ENCODE measurements at places on chromosomes 7 and 10. TPM values are rescaled to one million over a fixed set of nuclear protein-coding genes. Genes with fewer than 3 reads are reported as not detected.

Gene LFNG
- 5.3 TPM for polyA plus RNA-seq

Gene NEUROD6
- polyA plus RNA-seq = not detected

Gene URGCP
- polyA plus RNA-seq = 22.0 TPM

Gene C10orf62
- not detected for polyA plus RNA-seq

Gene CHAT
- polyA plus RNA-seq = not detected

Gene IL15RA
- polyA plus RNA-seq = 6.4 TPM

Gene TMEM213
- polyA plus RNA-seq = not detected

DNA sequence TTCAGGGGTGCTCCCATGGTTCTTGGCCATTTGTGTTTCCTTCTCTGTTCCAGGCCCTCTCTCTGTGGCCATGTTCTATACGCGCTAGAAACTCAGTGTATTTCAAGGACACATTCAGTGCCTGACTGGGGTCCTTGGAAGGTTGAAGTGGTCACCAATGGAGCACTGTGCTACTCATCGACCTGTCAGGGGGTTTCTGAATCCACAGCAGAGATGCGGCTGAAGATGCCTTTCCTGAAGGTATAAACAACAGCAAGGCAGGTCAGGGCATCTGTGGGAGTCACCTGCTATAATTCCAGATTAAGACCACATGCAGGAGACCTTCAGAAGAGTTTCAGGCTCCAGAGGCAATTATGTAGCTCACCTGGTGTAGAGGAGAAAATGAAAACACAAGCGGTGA, 86.8 kb upstream of the MGMT start:
- no peak for DNase-seq

- DNase-seq = no peak
These were observed 91.1 kb downstream of the MAD1L1 start for GRCh38 chr7:2141651-2142050.

GRCh38 chr10:27568196-27569175, 64.4 kb downstream of the RAB18 start:
- DNase-seq = no peak

DNA sequence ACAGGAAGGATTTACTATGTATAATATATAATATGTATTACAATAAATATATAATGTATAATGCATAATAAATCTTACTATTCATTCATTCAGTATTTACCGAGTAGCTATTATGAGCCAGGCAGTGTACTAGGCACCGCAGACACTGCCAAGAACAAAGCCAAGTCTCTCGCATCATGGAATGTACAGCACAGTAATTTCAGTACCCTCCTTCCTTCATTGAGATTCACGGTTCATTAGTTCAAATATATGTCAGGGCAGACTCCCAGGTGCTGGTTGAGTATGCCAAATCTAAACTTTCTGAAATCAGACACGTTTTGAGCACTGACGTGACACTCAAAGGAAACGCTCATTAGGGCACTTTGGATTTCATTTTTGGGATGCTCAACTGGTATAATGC, 9.1 kb downstream of the USP6NL start:
- DNase-seq = no peak

GRCh38 chr10:129694691-129695243, 227.7 kb downstream of the MGMT start:
- no peak for DNase-seq

- DNase-seq = no peak
These were observed 565 bp upstream of the INA start for GRCh38 chr10:103276251-103276895.

GRCh38 chr7:101743995-101744360, 73.4 kb upstream of the CUX1 start:
- no peak for DNase-seq

- DNase-seq = no peak
These were observed 111.8 kb upstream of the FEZF1 start for GRCh38 chr7:122416336-122416735.

- DNase-seq = no peak
These were observed 303.3 kb upstream of the CDC14C start for GRCh38 chr7:48621076-48621475.

GRCh38 chr7:123410273-123410904, 124.0 kb downstream of the IQUB start:
- DNase-seq = no peak

- DNase-seq = peak; percentile 57
These were observed 7.7 kb upstream of the GSTO1 start for GRCh38 chr10:104246976-104247375.

- peak; percentile 63 for DNase-seq
These were observed 83.2 kb downstream of the HECTD2 start for GRCh38 chr10:91493313-91493712.

DNA sequence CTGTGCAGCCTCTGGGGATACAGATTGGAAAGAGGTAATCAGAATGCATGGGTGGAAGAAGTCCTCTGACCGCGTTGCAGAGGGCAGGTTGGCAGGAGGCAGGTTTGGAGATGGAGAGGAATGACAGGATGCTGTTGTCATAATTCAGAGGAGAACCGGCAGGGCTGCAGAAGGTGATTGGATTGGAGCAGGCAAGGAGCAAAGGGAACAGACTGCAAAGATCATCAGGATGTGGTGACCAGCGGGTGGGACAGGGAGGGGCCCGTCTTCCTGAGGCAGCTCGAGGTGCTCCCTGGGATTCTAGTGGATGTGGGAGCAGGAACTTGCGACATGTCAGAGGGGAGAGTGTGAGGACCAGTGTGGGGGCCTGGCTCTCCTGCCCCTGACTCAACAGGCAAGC, 78.5 kb upstream of the PPIF start:
- no peak for DNase-seq

- DNase-seq = no peak
These were observed 304.1 kb downstream of the PAXIP1 start for GRCh38 chr7:154698726-154699291.

- no peak for DNase-seq
These were observed 178.1 kb upstream of the MEOX2 start for GRCh38 chr7:15864626-15864991.

DNA sequence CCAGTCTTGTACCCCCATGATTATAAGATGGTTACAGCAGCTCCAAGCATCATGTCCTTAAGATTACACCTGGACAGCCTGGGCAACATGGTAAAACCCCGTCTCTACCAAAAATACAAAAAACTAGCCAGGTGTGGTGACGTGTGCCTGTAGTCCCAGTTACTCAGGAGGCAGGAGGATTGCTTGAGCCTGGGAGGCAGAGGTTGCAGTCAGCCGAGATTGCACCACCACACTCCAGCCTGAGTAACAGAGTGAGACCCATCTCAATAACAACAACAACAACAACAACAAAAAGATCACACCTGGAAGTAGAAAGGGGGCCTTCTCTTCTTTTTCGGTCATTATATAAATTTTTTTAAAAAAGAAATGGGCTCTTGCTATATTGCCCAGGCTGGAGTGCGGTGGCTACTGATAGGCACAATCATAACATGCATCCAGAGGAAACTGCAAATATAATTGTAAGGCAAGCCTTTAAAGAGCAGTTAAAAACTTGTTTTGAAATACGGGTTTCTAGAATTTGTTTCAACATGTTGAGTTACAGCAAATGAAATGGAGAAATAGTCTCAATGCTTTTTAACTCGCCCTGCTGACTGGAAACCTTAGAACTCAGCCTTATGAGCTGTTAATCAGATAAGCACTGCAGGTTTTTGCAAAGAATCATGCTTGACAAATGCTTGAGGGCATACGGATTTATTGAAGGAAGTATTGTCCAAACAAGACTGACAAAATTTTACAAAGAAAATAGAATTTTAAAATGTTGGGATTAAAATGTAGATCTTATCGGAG, 4.7 kb upstream of the ENTPD7 start:
- DNase-seq = no peak

- no peak for DNase-seq
These were observed 13.9 kb downstream of the KLHDC10 start for GRCh38 chr7:130084037-130084875.

DNA sequence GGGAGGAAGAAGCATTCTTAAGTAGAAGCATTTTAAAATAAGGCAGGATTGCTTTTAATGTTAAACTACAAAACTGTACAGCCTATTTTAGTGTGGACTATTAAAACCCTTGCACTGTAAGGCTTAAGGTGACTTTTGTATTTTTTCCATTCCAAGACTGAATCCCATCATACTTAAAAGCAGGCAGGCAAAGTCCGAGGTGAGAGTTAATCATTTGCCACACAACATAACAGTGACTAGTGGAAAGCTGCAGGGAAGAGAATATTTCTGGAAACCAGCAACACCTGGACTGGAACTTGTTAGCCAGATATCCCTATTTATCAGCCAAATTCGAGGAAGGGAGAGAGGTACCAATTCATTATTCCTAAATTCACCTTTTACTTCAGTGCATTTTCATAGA, 3.5 kb downstream of the PRR15 start:
- DNase-seq = no peak

DNA sequence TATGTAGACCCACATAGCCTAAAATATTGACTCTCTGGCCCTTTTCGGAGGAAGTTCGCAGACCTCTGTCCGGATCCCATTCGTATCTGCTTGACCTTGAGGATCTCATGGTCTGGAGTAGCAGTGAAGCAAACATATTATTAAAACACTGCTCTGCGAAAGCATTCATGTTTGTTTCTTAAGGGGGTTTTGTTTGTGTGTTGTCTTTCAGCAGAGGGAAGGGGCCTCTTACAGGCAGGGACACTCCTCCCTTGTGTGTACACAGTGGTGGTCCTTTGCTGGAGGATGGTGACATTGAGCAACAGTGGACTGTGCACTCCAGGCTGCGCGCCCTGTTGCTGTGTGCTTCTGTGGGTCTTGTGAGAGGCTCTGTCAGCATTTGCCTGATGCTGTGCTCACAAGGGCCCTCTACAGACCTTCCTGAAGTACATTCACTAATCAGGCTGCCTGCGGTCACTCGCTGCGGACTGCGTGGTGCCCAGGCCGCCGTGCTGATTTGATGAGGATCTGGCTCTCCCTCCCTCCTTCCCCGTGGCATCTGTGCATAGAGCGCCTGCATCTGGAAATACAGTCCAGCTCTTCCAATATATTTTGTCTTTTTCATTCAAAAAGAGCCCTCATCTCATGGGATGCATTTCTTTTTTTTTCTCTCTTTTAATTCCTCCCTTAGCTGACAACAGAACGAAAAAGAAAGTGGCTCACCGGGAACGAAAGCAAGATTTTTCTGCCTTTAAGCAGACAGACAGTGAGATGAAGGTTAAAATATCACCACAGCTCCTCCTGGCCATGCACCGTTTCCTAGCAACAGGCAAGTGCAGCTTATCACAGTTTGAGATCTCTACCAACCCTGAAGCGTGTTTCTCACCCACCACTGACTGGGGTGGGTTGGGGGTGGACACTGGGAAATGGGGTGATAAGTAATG, 135.8 kb downstream of the CNNM2 start:
- DNase-seq = peak; percentile 88

DNA sequence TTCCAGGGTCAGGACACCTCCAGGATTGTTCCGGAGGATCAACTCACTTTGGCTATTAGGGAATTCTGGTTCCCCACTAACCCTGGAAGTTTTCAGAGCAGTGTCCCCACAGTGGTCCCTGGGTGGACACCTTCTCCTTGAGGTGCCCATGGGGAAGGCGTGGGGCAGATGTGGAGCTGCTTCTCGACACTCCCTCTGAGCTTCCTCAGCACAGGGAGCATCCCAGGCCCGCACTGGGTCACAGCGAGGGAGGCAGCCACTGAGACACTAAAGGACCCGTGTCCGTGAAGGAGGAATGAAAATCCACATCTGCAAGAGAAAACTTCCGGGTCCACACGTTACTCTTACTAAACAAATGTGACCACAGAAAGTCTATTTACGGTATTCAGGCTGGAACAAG, 48.2 kb upstream of the MNX1 start:
- no peak for DNase-seq

- no peak for DNase-seq
These were observed 55.7 kb upstream of the ANTXRL start for GRCh38 chr10:46231087-46231486.

GRCh38 chr7:114910787-114911186, 11.1 kb upstream of the MDFIC start:
- no peak for DNase-seq

DNA sequence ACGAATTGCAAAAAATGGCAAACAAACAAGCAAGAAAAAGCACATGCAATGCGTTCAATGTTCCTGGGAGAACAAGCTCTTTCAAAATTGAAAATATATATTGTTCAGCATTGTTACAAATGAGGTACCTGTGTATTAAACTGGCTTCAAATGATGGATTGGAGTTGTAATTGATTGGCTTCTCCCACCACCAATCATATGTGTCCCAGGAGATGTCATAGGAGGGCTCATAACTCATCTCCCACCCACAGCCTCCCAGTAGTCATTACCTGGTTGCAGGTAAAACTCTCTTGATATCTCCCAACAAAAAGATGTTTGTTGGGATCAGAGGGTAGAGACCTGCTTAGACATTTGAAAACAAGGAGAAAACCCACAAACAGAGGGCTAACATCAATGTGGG, 302.9 kb downstream of the BAMBI start:
- DNase-seq = no peak

Data from IMR-90 (cell line).